ENCODE measurements at places on chromosomes 12 and 14.

GRCh38 chr12:54394281-54394719, 9.8 kb upstream of the ZNF385A start:
- no peak for DNase-seq

DNA sequence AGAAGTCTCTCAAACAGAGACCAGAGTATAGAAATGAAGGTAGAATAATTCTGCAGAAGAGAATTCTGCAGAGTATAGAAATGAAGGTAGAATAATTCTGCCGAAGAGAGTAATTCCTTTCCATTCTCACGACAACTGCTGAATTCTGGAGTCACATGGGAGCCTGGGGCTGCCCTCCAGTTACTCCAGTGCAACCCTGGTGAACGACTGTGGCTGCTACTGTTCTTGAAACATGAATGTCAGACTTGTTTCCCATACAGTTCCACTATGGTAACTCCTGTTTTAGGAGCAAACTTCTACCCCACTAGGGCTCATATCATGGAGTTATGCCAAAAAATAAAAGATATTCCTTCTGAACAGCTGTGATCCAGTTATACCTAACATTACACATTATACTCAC, 164.4 kb downstream of the KICS2 start:
- DNase-seq, result no peak

GRCh38 chr12:65526311-65526710, 247.8 kb downstream of the MSRB3 start:
- no peak for DNase-seq

DNA sequence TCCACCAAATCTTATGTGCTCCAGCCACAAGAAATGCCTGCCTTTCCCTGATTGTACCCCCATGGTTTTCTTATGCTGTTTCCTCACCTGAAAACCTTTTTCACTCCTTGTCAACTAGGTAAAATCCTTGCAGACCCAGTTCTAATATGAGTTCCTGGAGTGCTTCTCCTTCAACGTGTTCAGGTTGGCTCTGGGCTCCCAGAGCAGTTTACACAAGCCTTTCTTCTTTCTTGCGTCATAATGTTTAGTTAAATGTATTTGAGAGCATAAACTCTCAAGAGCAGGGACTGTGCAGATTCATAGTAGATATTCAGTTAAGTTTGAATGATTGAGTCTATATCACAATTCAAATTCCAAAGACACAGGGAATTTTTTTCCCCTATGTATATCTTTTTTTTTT, 484.8 kb upstream of the CCDC196 start:
- no peak for DNase-seq

GRCh38 chr12:31880340-31880739, 78.9 kb upstream of the RESF1 start:
- no peak for DNase-seq

DNA sequence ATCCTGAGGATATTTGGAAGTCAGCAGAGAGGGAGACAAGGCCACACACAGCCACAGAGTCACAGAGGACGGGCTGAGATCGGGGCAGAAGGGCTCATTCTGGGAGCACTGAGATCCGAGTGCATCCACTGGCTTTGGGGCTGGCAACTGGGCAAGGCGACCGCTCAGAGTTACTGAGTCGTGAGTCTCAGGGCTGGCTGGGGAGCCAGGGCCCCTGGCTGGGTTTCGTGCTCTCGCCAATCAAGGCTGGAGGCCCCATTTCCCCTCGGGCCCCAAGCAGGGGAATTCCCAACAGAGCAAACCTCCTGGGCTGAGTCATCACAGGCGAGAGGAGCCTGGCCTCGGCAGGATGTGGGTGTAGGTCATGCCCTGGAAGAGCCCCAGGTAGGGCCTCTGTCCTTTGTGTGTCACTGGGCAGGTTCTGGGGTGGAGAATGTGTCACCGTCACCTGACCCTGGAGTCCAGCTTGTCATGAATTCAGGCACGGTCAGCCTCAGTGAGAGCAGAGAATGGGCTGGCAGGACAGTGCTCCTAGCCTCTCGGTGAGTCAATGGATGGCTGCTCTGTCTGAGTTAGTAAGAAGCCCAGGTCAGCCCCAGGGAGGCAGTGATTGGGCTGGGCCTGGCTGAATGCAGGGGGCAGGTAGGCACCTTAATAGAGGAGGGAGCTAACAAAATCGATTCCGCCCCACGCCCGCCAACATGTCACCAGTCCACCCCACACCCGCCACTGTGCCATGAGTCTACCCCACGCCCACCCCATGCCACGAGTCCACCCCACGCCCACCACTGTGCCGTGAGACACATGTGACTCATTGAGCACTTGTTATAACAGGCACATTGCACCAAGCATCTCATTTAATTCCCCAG, 16.9 kb downstream of the ASB2 start:
- DNase-seq, result peak; percentile 25

- no peak for DNase-seq
These were observed 134.3 kb upstream of the DCN start for GRCh38 chr12:91316907-91317269.

DNA sequence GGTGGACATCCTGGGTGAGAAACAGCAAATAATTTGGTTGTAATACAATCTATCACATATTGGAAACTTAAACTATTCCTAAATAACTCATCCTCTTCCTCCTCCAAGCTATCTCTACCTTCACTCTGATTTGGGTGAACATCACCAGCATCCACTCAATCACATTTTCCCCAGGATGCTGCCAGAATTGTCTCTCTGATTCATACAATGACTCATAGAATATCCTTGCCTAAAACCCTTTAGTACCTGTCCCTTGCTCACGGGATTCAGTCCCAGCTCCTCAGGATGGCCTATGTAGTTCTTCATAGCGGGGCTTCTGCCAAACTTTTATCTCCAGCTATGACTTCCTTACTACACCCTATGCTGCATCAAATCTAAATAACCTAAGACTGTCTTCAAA, 146.8 kb downstream of the EMP1 start:
- no peak for DNase-seq

GRCh38 chr14:67718265-67718664, 16.6 kb downstream of the RDH12 start:
- DNase-seq, result no peak

DNA sequence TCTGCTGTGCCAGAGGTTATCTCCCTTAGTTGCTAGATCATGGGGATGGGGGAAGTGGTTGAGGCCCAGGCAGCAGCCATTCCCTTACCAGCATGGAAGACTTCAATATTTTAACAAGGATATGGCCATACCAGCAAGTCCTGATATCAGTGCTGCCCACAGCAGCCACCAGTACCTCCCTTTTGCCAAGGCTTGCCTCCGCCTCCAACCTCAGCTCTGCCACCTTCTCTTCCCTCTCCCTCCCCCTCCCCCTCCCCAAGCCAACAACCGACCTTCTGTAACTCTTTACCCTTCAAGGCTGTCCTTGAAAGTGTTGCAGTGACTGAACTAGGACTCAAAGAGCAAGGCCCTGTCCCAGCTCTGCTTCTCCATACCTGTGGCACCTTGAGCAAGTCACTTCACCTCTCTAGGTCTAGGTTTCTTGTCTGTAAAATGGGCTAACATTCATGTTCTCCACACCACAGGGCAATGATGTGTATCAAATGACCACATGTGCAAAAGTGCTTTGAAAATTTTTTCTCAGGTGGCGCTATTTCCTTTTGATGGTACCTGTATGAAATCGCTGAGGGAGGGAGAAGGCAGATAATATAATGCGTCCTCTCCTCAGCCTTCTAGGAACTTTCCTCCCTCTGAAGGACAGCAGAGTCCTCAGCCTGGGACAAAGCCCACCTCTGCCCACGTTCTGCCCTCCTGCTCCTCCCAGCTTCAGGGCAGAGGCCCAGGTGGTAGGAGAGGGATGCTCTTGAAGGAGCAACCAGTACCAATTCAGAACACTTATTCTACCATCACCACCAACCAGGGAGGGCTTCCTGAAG, 14.7 kb downstream of the PLEKHG6 start:
- no peak for DNase-seq

Data from fibroblast of skin of left biceps (primary cell).